ENCODE measurements at places on chromosomes 12 and 14.

- DNase-seq: peak; percentile 56
Measured at GRCh38 chr14:32657081-32657480, 281.6 kb upstream of the NPAS3 start.

DNA sequence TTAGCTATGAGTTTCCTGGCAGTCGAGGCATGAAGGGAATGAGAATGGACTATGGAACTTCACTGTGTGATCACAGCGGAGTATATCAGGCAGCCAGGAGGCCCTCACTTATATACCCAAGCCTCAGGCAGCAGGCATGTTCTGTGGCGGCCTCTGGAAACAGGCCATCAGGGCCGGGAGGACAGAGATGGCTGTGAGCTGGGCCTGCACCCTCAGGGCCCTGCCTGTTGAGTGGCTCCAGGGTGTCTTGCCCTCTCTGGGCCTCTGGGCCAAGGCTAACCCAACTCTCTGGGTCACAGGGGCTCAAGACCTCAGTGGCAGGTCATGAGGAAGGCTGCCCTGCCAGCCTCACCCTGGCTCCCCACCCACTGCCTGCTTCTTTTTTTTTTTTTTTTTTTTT is 33.9 kb upstream of the RCOR1 start:
- no peak for DNase-seq

DNA sequence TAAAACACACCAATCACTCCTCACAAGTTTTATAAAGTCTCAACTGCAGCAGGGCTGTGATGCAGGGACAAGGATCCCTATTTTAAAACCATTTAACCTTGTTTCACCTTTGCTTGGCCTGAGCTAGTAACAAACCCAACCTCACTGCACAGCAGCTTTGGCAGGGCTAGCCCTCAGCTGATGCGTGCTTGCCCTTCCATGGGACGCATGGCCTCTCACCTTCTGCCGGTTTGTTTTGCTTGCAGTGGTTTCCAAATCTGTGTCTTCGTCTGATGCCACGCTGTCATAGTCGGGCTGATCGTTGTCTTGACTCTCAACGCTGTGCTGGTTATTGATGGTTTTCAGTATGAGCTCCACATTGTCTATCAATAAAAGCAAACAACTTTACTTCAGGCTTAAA is 43.3 kb downstream of the GIT2 start:
- no peak for DNase-seq

GRCh38 chr14:38848243-38848935 is 254.6 kb downstream of the SEC23A start:
- no peak for DNase-seq

DNA sequence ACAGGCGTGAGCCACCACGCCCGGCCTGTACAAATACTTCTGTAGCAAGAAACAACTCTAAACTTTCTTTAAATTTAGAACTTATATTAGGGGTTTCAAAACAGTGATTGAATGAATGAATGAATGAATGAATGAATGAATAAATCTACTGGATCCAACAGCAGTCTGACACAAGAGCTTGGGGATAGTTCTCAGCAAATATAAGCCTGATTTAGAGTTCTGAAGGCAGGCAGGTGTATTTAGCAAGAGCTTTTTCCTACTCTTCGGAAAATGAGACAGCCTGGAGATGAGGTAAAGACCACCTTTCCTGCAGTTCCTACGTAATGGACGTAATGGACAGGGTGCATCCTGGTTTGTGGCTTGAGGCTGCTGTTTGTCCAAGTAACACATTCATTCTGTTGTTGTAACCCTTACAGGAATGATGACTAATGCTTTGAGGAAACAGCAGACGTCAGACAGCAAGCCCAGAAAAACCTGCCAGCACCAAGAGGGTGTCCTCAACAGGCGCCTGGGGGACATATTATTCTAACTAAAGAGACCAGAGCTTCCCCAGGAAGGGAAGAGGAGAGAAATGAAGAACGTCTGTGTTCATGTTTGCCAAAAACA is 277.4 kb upstream of the SOX5 start:
- no peak for DNase-seq

DNA sequence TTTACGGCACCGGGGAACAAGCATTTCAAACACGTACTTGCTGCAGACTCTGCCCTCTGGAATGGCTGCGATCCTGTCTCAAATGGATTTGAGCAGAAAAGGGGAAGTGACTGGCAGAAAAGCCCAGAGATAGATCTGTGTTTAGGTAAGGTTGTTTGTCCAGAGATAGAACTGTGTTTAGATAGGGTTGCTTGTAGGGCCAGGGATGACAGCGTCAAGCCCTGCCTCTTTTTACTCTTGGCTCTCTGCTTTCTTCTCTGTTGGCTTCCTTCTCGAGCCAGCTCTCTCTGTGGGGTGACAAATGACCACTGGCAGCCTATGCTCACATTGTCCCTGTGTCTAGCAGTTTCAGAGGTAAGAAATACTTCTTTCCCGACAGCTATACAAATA is 11.4 kb downstream of the DGLUCY start:
- no peak for DNase-seq

DNA sequence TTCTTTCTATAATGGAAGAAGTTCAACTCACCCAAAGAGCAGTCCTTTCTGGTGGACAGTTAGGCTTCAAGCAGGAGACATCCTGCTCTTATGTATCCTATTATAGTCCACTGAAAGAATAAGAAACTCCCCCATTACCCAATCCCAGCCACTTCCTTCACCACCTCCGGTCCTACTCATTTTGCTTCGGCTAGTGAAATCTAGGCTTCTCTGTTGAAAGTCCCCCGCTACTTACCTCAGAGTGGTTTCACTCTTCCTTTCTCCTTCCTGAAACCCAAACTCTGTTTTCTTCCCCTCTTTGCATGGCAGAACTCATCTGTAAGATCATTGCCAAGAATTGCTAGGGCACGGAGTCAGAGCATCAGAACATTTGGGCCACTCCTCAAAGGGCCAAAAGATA is at the start of gene GPR84:
Gene GPR84 (minus strand): TSS at position 74 of the 400 bp plus-strand sequence. CDS start 635 bp downstream, outside the sequence.
- no peak for DNase-seq

DNA sequence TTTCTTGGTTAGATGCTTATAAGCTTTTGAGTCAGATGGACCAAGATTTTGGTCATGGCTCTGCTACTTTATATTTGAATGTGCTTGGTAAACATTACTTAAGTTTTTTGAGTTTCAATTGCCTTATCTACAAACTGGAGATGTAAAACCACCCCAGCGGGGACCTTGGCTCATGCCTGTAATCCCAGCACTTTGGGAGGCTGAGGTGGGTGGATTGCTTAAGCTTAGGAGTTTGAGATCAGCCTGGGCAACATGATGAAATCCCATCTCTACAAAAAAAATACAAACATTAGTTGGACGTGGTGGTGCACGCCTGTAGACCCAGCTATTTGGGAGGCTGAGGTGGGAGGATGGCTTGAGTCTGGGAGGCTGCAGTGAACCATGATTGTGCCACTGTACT is 11.2 kb downstream of the NECAP1 start:
- no peak for DNase-seq

DNA sequence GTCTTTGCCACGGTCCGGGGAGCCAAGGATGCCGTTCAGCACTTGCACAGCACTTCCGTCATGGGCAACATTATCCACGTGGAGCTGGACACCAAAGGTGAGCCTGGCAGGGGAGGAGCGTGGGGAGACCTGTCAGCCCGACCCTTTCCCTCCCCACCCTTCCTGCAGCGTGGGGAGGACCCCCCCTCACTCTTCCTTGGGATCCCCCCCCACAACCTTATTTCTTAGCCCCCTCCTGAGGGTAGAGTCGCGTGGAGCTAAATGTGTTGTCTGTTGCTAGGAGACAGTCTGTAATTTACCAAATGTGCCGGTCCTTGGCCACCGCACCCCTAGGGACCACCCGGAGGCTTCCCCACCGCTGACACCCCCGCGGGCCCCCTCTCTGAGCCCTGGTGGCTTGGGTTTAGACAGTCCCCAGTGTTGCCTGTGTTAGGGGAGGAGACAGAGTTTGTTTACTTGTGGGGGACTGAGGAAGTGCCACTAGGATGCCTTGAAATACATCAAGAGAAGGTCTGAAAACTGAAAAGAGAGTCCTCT is 2.3 kb downstream of the SETD1B start:
- DNase-seq: no peak

DNA sequence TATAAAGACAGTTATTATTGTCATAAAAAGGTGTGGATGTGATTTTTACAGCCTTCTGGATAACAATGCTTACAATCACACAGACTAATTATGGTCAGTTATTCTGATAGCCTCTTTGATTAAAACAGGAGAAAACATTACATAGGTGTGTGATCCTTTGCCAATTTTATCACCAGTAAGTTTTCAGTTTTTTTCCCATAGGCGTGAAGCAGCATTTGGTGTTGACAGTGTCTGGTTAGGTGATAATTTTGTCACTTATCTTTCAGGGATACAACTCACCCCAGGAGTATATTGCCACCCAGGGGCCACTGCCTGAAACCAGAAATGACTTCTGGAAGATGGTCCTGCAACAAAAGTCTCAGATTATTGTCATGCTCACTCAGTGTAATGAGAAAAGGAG is 208.8 kb downstream of the EPS8 start:
- no peak for DNase-seq
